ENCODE measurements at places on chromosomes 7 and 10.

- no peak for DNase-seq
These were observed 15.4 kb upstream of the GRB10 start for GRCh38 chr7:50798126-50798525.

- no peak for DNase-seq
These were observed 116.8 kb downstream of the HIPK2 start for GRCh38 chr7:139661043-139661440.

DNA sequence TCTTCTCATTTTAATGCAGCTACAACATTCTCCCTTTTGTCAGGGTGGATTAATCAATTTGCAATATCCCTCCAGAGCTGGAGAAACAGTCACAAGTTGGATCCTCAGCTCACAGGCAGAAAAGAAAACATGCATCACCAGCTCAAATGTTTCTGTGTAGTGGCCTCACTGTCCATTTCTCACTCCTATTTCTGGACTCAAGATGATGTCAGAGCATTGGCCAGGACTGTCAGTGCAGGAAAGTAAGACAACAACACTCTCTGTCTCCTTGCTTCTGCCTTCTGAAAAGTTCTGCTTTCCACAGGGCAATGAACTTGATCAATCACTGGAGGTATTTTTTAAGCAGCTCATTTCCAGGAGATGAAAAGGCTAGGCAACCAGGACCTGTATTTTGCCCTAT is 8.2 kb upstream of the SVIL start:
- DNase-seq = no peak

- DNase-seq = no peak
These were observed 108.2 kb downstream of the PCLO start for GRCh38 chr7:83054472-83054871.

DNA sequence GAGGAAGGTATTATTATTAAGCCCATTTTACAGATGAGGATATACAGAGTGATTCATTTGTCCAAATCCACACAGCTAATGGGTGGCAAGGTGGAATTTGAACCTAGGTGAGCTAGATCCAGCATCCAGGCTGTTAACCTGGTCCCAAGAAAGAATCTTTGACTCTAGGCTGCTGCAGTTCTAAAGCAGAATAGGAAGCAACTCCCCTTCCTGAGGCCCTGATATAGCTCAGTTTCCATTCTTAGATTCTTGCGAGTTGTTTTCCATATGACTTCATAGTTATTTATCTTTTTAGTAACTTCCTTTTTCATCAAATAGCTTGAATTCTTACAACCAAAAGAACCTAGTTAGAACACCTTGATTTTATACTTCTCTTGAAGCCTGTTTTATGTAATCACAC is 24.1 kb upstream of the ZC3HAV1L start:
- no peak for DNase-seq

GRCh38 chr7:28941633-28942032 is 16.5 kb downstream of the TRIL start:
- DNase-seq = no peak

DNA sequence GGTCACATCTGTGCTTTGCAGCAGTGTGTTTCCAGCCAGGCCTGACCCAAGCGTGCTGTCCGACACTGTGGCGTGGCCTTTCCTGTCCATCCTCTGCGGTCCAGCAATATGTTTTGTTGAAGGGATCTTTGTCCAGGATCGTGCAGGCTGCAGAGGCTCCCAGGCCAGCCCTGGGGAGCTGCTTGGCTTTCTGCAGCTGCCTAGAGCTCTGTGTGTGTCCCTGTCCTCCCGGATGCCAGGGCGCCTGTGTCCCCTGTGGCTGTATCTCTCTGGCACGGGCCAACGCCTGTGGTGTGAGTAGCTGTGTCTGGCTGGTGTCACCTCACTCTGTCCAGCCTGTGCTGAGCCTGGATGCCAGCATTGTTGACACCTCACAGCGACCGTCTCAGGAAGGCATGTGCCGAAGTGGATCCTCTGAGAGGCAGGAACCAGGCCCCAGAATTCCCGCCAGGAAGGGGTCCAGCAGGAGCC is 94.5 kb downstream of the INPP5A start:
- no peak for DNase-seq

DNA sequence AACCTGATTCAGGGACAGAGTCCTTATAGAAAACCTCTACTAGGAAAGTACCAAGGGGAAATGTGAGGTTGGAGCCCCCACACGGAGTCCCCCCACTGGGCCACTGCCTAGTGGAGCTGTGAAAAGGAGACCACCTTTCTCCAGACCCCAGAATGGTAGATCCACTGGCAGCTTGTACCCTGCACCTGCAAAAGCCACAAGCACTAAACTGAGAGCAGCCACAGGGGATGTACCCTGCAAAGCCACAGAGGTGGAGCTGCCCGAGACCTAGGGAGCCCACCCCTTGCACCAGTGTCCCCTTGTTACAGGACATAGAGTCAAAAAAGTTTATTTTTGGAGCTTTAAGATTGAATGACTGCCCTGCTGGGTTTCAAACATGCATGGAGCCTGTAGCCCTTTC is 87.2 kb upstream of the KCNMA1 start:
- DNase-seq = no peak

- no peak for DNase-seq
These were observed 63.8 kb downstream of the CCSER2 start for GRCh38 chr10:84392181-84392580.

GRCh38 chr7:101814081-101814990 is 3.1 kb upstream of the CUX1 start:
- DNase-seq = no peak

GRCh38 chr10:101797403-101798059 is 14.3 kb upstream of the NPM3 start:
- no peak for DNase-seq

DNA sequence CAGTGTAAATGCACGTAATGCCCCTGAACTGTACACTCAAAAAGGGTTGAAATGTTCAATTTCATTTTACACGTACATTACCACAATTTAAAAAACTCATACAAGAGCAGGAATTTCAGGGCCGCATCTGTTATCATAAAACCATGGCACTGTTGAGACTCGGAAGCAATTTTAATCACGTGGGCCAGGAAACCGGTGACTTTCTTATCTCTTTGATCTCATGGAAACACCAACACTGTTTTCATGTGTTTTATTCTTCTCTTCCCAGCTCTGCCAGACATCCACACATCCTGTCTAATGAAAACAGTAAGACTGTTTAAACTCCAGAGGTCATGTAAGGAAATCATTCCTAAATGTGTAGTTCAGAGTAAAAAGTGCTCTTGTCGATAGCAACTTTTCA is 35.9 kb downstream of the PTPRE start:
- DNase-seq = no peak

GRCh38 chr7:158818325-158819213 is 10.7 kb downstream of the ESYT2 start:
- peak; percentile 61 for DNase-seq

DNA sequence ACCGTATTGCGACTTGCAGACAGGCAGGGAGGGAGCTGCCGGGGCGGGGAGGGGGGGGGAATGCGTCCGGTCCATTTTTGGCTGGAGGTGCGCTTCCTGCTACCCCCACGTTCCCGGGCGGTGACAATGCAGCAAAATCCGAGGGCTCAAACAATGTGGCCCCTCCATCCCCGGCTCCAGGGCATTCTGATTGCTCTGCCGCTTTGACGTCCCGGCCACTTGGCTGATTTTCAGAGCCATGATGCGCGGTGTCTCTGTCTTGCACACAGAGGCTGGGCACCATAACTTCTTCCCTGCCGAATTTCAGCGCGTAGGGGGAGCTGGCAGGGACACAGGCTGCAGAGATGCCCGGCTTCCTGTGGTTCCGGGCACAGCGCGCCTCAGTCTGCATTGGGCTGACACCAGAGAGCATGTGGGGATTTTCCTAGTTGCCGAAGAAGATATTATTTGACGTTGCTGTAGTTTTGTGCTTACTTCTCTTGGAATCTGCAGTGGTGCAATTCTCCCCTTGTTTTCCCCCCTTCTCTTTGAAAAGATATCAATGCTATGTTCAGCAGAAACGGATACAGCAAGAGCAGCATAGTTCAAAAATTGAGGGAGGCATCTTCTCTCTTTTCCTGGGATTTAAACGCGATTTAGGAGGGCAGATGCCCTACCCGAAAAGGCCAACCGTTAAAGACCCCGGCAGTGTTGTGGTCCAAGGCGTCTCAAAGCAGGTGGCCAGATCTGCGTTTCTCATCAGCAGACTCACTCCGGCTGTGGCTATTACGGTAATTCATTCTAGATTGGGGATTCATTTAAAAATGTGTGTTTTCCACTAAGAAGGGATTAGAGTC is 1.4 kb downstream of the HECW1 start:
- DNase-seq = no peak

- no peak for DNase-seq
These were observed 102.0 kb upstream of the FAM20C start for GRCh38 chr7:90111-91063.

DNA sequence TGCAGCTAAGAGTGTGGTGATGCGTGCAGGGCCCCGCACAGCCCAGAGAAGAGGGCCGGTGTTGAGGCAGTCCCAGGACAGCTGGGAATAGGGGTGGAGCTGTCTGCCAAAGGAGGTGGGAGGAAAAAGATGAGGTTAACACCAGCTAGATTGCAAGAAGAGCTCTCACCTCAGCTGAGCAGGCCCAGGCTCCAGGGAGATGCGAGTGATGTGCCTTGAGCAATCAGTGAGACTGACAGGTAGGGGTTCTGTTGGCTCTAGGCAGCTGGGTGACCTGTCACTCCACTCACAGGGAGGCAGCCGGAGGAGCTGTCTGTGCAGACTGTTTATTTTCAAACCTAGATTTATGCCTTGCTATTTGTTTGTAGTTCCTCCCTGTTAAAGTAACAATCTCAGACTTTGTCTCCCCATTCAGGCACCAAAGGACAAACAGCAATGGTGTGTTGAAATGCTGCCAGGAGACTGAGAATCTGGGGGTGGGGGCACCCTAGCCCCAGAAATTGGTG is 205.1 kb upstream of the CXCL12 start:
- no peak for DNase-seq

DNA sequence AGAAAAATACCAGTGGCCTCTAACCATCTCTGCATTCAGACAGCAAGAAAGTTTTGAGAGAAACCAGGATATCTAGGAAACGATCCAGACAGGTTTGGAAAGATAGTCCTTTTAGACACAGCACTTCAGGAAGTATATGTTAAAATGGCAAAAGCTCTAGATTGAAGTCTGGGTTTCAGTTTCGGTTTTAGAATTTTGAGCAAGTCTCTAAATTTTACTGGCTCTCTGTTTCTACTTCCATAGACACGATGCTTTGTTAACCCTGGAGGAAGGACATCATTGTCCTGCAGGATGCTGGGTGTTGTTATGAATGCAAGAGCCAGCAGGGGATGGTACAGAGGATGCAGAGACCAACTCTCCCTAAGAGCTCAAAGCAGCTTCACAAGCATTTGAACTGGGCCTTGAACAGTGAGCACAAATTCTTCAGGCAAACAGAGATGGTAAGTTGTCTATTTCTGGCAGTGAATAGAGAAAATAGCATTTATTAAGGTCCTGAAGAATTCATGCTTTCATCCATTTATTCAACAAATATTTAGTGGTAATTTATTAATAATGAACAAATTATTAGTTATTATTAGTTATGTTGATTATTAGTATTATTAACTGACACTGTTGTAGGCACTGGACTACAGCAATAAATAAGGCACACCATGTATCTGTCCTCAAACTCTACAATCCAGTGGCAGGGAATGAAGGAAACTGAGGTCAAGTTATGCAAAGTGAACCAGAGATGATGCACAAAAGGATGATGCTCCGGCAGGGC is 152.7 kb upstream of the NRP1 start:
- no peak for DNase-seq

DNA sequence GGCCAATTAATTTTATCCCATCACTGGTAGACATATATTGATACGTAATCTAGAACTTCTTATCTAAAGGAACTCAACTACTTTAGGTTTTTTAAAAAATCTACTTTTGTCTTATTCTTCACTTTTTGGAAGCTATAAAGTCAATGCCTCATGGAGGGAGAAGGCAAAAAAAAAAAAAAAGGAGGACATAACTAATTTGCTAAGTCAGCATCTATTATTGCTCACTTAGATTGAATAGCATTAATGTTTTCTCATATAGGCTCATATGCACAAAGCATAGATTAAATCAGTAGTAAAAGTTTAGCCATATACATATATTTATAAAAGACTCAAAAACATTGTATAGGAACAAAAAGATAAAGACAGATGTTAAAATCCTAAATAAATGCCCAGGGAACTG is 179.3 kb upstream of the DGKB start:
- no peak for DNase-seq

DNA sequence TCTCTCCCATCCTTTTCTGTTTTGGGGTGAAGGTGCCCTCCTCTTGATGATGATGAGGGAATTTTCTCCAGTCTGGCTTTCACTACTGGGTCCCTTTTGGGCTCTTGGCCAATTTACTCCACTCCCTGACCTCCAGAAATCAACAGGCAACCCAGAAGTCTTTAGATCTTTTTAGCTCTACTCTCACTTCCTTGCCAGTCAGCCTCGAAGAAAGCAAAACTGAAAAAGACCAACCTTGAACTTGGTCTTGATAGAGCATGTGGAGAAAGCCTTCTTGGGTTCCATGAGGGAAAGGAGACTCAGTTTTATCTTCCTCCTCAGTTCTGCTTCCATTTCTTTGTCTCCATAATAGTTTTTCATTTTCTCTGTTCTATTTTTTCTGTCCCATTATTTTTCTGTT is 91.4 kb upstream of the NPVF start:
- DNase-seq = no peak

Measured in stimulated activated CD8-positive, alpha-beta memory T cell treated with anti-CD3 and anti-CD28 coated beads, Interleukin-2, amount 100 ng/mL, for 1 hour (primary cell).